ENCODE measurements at places on chromosomes 4 and X.

GRCh38 chrX:106168107-106168506, at the start of gene PWWP3B:
Gene PWWP3B (plus strand): TSS chrX:106168305. CDS start chrX:106205433, 37,128 bp downstream.
- no peak for DNase-seq

- peak; percentile 68 for DNase-seq
Observed at GRCh38 chr4:150849016-150849415, 166.1 kb downstream of the LRBA start.

GRCh38 chrX:155115174-155115819, 44.0 kb downstream of the BRCC3 start:
- DNase-seq, result no peak

DNA sequence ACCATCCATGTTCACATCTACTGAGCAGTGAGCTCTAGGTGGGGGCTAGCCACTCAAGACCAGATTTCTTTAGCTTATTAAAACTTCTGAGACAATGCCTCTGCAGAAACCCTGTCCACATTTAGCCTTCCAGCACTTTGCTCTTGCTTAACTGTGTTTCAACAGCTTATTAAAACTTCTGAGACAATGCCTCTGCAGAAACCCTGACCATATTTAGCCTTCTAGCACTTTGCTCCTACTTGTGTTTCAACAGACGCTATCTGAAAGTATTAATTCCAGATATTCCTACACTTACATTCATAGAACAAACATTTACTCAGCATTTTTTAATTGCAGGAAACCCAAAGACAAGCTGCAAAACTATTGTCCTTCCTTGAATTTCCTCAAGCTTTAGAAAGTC, 91.9 kb downstream of the SEL1L3 start:
- no peak for DNase-seq

DNA sequence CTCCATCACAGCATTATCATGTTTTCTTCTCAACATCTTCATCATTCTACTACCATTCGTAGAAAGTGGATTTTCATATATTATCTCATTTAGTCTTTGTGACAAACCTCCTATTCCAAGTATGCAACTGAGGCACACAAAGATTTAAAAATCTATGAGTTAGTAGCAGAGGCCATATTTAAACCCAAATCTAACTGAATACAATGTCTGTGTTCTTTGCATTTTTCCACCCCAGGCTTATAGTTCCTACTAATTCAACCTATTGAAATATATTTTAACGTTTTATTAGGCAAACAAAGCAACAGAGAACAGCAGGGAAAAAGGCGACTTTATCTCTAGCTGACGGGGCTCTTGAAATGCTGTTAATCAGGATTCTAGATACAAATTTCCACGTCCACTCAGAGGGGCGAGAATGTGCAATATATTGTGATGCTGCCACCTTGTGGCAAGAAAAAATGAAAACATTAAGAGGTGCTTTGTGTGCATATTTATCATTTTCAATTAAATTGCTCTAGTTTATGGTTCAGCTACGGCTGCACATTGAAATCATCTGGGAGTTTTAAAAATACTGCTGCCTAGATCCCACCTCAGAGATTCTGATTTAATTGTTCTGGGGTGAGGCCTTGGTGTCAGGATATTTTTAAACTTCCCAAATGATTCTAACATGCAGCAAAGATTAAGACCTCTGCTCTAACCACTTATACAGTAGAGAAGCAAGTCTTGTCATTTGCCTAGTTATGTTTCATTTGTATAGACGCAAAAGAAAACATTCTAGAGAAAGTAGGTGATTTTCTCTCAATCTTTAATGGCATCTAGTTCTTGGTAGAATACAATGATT, 315.9 kb downstream of the MAPK10 start:
- DNase-seq, result peak; percentile 81

GRCh38 chr4:1972414-1972813, 36.4 kb downstream of the NELFA start:
- DNase-seq, result no peak

GRCh38 chrX:142256935-142257334, 51.8 kb upstream of the MAGEC2 start:
- no peak for DNase-seq
